ENCODE measurements at places on chromosomes 6 and 20.

DNA sequence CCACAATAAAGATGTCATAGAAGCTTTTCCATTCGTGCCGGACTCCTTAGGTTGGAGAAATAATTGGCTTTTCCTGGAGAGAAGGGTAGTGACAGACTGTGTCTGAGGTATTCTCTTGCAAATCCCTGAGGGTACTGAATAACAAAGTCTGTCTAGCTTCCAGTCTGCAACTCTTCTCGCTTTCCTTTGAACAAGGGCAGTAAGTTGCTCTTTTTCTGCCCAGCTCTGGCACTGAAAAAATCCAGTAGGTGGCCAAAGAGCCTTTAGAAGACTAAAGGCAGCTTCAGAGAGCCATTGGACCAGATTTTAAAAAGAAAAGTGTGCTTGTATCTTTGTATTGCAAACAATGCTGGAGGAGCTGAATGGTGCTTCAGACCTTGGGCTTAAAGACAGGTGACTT is 20.7 kb upstream of the RREB1 start:
- no peak for DNase-seq

DNA sequence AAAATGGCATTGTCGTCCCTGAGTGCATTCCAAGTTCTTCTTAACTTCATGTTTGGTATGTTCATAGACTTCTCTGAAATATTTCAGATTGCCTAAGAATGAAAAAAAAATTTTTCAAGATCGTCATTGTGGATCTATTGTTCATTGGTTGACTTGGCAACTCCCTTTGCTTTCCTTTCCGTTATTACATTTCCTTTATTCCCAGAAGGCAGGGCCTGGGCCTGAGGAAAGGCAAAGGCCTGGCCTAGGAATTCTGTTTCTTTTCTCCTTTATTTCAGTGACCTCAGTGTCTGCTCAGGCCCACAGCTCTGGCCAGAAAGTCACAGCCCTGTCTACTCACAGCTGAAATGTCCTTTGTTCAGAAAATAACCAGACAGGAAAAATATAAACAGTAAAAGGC is 401.6 kb upstream of the PLCB4 start:
- DNase-seq: no peak

DNA sequence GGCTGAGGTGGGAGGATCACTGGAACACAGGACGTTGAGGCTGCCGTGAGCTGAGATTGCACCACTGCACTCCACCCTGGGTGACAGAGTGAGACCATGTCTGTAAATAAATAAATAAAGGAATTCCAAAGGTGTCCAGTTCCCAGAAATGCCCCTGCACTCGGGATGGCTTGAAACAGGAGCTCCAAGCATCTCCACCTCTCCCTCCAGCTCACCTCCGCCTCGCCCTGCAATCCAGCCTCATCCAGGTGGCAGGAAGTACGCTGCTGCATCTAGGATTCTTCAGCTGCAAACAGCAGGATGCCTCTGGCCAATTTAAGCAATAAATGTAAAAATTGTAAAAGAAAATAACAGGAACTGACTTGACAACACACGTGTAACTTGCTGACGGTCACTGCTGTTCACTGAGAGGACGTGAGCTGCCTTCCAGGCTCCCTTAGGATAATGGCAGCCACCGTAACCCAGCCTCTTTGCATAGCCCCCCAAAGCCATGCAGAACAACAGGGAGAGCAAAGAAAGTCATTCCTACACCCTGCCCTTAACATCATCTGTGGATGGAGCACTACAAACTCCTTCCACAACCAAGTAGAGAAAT is 11.4 kb upstream of the GRM4 start:
- DNase-seq: no peak

GRCh38 chr6:36319436-36319762 is 17.3 kb downstream of the BNIP5 start:
- DNase-seq: peak; percentile 94

Data from NCI-H1105 treated with DMSO at 0.1 percent for 48 hours (cell line).